Stimulated activated CD4-positive, alpha-beta T cell treated with anti-CD3 and anti-CD28 coated beads, Interleukin-4, amount 100 ng/mL, for 48 hours (primary cell): ENCODE measurements at places on chromosomes 11 and 22.

GRCh38 chr11:46658259-46658658 is 40.9 kb downstream of the ATG13 start:
- no peak for DNase-seq

- DNase-seq = no peak
Measured at GRCh38 chr11:134412203-134413042, at the start of gene B3GAT1. B3GAT1 (minus strand) TSS chr11:134412242; CDS start chr11:134387659, 24,583 bp downstream.

DNA sequence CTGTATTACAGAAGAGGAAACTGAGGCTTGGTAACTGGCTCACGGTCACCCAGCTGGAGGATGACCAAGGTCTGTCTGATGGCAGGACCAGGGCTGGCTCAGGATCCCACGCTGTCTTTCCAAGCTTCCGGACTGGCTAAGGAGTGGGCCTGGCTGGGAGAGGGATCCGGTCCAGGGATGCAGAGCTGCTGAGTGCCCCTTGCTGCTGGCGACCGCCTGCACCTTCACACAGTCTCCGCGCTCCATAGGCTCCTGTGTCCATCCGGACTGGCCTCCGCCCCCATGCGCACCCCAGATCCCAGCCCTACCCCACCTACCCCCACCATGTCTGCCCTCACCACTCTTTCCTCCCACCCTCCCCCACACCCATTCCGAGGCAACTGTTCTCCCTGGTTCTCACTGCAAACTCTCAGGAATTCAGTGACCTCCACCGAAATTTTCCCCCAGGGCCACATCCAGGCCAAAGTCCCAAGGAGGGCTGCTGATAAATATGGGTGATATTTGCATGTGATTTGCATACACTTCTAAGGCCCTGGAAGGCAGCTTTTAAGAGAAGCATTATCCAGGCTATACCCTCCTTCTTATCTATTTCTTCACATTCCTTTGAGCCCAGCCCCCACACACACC is 48.5 kb upstream of the SLC35C1 start:
- DNase-seq = no peak

DNA sequence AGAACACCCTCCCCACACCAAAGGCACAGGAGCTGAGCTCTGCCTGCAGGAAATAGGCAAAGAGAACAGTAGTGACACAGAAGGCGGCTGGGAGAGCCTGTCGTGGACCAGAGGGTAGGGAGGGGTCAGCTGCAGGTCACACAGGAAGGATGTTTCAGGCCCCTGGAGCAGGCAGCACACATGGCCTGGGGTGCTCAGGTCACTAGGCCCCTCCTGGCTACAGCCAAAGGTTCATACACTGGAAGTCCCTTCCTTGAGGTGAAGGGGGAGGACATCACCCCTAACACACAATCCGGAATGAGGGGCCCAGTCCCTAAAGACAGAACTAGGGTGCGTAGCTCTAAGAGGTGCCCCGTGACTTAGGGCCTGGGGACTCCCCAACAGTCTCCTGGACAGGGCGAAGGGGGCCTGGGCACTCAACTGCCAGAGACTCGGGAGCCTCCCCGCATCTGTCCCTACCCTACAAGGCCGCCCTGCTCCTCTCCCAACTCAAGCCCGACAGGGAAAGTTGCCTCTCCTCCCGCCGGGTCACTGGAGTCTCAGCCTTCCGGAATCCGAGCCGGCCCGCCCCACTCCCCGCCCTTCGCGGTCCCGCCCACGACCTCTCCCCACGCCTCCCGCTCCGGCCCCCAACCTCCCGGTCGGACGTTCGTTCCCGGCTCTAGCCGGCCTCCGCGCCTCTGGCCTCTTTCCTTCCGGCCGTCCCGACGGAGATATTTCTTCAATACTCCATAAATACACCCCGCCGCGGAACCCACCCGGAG is at the start of gene CYB5R2:
Gene CYB5R2 (minus strand): TSS at position 541 of the 764 bp plus-strand sequence. CDS start 675 bp downstream, outside the sequence.
- no peak for DNase-seq

DNA sequence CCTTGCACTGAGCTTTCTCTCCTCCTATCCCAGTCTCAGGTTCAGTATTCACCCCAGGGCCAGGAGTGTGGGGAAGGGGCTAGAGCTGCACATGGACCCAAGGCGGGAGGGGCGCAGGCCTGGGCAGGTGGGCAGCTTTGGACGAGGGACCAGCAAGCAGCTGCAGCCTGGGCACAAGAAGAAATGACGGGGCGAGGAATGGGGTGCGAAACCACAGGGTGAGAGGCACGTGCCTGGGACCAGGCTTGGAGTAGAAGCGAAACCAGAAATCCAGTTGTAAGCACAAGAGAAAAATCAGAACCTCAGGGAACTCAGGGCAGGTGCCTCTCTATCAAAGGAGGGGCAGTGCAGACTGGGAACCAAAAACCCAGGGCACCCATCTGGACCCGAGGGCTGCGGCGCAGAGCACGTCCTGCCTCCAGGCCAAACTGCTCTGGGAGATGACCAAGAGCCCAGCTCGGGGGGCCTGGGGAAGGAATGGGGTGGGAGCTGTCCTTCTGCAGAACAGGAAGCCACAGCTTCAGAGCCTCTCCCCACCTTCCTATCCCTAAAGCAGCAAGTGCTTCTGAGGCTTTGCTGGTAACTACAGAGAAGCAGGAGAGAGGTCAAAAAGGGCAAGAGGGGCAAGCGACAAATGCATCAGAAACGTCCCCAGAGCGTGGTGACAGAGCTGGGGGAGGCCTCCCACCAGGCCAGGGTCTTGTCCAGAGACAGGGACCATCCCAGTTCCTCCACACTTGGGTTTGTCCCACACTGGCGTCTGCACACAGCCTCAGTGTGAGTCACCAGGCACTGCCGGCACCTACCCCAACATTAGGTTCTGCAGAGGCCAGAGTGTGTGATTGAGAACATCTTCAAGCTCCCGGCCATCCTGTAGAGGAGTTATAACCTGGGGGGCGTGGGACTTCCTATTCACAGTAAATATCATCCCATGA is 18.3 kb upstream of the TMPRSS4 start:
- no peak for DNase-seq

GRCh38 chr11:1598816-1599215 is 722 bp upstream of the KRTAP5-2 start:
- no peak for DNase-seq

DNA sequence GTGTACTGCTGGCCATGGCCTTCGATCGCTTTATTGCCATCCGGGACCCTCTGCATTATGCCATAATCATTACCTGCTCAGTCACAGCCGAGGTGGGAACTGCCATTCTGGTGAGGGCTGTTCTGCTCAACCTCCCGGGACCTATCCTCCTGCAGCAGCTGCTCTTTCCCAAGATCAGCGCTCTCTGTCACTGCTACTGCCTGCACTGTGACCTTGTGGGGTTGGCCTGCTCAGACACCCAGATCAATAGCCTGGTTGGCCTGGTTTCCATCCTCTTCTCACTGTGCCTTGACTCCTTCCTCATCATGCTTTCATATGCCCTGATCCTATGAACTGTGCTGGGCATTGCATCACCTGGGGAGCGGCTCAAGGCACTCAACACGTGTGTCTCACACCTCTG is 24.9 kb upstream of the TRIM21 start:
- DNase-seq = no peak

- DNase-seq = no peak
Measured at GRCh38 chr11:101940901-101941520, 24.7 kb upstream of the ANGPTL5 start.
